ENCODE measurements at places on chromosomes 4 and X.

DNA sequence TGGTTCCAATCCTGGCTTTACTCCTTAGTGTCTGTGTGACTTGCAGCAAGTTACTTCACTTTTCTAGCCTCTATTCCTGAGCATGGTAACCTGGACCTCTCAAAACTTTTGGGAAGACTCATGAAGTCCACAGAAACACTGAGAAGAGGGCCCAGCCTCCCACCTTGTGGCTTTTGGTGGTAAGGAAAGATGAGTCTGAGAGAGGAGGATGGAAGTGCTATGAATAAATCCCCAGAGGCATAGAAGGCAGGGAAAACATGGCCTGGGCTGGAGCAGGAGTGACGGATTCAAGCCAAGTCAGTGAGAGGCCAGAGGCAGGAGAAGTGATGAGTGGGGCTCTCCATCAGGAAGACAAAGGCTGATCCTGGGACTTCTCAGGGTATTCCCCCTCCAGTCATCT lies 10.9 kb upstream of the MAGEA4 start:
- DNase-seq = no peak

DNA sequence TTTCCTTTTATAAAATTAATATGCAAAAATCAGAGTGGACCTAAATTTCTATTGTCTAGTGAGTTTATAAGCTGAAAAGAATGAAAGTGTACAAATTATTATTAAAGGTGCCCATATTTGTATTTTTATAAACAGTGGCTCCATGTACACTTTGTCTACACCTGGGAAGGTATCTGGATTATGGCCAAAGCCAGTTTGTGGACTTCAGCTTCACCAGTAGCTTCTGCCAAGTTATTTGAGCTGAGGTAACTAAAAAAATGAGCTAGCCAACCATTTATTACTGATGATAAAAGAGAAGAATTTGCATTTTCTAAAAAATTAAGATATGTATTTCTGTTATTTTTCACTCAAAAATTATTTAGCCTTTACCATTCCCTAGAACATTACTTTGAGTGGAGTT lies 32.3 kb upstream of the LRAT start:
- DNase-seq = no peak

GRCh38 chr4:2598511-2599303 lies 62.3 kb downstream of the FAM193A start:
- no peak for DNase-seq

GRCh38 chrX:17361620-17362019 lies 13.4 kb upstream of the NHS start:
- no peak for DNase-seq

DNA sequence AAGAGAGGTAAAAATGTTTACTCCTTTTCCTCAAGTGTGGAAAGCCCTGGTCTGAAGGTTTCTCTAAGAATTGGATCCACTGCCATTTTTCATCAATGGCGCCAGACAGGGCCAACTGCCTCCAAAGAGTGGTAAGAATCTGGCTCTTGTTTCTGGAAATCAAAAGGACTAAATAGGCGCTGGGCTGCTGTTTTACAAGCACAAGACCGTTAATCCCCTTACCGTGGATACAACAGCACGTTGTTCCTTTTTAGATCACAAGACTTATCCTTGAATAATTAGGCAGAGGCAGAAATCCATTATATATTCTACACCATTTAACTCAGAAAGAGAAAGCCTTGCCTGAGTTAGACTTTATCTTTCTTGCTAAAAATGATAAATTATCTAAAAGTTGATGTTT lies 10.6 kb downstream of the CLTRN start:
- no peak for DNase-seq

DNA sequence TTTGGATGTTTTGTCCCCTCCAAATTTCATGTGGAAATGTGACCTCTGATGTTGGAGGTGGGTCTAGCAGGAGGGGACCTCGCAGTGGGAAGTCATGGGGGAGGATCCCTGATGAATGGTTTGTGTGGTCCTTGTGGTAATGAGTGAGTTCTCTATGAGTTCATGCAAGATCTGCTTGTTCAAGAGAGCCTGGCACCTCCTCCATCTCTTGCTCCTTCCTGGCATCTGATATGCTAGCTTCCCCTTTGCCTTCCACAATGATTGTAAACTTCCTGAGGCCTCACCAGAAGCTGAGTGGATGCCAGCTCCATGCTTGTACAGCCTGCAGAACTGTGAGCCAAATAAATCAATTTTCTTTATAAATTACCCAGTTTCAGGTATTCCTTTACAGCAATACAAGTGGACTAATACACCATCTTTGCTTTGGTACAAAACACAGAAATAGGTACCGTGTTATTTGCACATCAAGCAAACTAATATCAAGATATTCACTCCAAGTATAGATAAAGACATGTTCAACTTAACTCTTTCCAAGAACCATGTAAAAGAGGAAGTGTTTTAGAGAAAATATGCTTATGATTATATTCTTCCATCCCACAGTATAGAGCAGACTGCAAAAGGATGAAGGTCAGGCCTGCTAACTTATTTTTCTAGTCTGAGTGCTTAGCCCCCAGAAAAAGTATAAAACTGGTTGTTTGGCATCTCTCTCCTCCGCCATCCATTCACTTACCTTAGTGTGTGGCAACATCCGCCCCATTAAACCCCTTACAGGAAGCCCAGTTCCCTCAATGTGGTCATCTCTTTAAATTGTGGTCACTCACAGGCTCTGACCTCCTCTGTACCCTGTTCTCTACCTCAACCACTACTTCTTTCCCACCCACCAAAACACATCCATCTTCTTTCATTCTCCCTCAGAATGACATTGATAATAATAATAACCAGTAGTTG lies 6.7 kb downstream of the ARAP2 start:
- no peak for DNase-seq

DNA sequence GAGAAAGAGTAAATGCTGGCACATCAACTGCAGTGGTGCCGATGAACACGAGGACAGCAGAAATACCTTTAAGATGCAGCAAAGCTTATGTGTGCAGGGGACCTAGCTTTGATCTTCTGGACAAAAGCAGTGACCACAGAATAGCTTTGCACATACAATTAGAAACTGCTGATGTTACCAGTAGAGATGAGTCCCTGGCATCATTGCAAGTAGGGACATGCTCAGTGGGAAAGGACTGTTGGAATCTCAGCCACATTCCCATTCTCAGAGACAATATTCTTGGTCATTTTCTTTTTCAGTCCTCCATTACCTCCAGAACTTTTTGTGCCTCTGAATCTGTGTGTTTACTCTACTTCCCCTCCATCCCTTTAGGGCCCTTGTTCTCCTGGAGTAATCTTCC lies 16.9 kb upstream of the PDLIM3 start:
- DNase-seq = no peak

GRCh38 chr4:91222014-91222413 lies 1081.8 kb upstream of the GRID2 start:
- no peak for DNase-seq

- DNase-seq = no peak
Observed at GRCh38 chr4:40434126-40434687, 99.1 kb downstream of the CHRNA9 start.

DNA sequence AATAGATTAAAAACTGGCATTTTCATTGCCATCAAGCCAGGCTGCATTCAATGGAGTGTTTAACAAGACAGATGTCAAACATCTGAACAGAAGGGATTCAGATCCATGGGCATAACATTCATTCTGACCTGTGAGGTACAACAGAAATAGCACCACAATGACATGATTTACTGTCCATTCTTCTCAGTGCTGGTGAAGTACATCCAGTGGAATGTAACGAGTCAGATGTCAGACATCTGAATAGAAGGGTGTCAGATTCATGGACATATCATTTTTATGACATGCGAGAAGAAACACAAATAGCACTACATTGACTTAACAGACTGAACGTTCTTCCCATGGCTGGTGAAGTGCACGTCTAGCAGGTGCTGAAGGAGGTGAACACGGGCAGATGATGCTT lies 186.4 kb downstream of the PPP4R3C start:
- DNase-seq = no peak

- no peak for DNase-seq
Observed at GRCh38 chr4:181475781-181476507, 767.3 kb upstream of the TENM3 start.

GRCh38 chrX:86141786-86142185 lies 6.5 kb upstream of the DACH2 start:
- no peak for DNase-seq

DNA sequence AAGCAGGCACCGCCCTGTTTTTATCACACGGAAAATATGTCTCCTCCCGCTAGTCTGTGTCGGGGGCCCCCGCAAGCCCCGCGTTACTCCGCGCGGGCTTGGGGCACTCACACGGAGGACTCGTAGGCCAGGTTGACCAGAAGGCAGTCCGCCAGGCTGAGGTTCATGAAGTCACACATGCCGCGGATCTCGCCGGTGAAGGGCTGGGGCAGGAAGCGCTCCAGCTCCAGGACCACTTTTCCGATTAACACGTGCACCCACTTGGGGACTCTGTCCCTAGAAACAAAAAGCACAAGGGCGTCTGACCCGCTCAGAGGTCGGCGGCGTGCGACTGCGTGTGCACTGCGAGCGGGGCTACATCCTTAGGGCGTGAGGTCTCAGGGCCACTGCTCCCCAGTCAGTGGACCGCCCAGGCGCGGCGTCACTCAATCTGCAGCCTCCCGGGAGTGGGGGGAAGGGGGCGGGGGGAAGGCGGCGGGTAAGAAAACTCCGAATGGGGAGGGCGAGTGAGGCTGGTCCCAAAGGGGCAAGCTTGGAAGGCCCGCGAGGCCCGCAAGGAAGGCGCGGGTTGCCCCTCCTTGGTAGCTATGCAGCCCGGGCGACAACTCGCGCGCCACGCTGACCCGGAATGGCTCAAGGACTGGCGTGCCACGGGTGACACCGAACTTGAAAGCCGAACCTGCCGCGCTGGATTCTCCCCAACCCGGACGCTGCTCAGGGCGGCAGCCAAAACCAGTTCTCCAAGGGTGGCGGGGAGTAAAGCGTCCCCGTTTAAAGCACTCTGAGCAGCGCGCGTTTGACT lies 722 bp downstream of the NAAA start:
- peak; percentile 38 for DNase-seq

DNA sequence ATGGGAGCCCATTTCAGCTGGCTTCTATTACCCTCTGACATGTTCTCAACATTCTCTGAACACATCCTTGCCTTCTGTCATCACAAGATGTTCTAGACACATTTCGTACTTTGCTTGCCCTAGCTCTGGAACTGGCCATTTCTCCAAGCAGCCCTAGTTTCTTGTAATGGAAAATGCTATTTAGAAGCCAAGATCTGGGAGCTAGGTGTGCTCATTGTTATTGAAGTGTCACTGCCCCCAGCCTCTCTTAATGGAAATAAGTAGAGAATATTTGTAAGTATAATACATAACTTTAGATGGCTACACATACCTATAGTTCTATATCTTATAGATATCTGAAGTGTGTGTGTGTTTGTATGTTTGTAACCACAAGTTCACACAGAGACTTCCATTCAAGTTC lies 6.9 kb downstream of the MRFAP1L1 start:
- DNase-seq = no peak

GRCh38 chr4:26397086-26397485 lies 76.3 kb downstream of the RBPJ start:
- no peak for DNase-seq

GRCh38 chrX:14779580-14779979 lies 93.3 kb downstream of the FANCB start:
- no peak for DNase-seq
